ENCODE measurements at places on chromosomes 1 and 21. TPM values are rescaled to one million over a fixed set of nuclear protein-coding genes. Genes with fewer than 3 reads are reported as not detected.
A peak's percentile ranks its signal among the peaks of the same experiment; 100 is the strongest.

DNA sequence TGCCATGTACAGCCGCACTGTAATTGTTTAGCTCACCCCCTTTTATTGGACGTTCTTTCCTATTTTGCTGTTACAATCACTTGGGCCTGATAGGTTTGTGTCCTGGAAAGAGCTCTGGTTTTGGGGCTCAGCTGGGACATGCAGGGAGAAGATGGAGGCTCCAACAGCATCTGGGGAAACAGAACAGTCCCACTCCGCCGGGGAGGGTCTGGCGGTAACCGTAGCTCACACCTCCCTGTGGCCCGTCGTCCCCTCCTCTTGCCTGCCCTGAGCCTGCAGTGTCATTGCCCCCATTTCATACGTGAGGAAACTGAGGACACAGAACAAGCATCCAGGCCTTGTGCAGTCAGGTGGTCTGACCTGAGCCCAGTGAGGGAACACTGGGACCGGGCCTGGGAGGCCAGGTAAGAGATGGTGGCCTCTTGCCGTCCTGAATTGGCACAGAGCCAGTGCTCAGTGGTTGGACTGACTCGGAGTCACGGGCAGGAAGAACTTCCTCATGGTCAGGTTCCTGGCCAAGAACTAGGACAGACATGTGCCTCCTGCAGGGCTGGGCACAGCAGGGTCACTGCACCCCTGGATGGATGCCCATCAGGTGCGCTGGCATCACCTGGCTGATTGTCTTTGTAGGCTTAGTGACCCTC is 41.8 kb downstream of the S100B start:
- H3K4me3 ChIP-seq = no peak overlapping the region
- peaks cover 98% of the 10 kb centered on the region for H3K36me3 ChIP-seq
- DNase-seq = peak; percentile 44
- H3K27ac ChIP-seq = no peak overlapping the region

GRCh38 chr21:38240129-38240528 is 16.7 kb upstream of the KCNJ15 start:
- peaks cover 15% of the 10 kb centered on the region for H3K4me1 ChIP-seq
- H3K27me3 ChIP-seq = no peaks in the 10 kb centered on the region
- no peak overlapping the region for H3K4me3 ChIP-seq
- no peak for DNase-seq
- no peaks in the 10 kb centered on the region for H3K36me3 ChIP-seq

The GIPC2 gene
- total RNA-seq = 2.9 TPM

DNA sequence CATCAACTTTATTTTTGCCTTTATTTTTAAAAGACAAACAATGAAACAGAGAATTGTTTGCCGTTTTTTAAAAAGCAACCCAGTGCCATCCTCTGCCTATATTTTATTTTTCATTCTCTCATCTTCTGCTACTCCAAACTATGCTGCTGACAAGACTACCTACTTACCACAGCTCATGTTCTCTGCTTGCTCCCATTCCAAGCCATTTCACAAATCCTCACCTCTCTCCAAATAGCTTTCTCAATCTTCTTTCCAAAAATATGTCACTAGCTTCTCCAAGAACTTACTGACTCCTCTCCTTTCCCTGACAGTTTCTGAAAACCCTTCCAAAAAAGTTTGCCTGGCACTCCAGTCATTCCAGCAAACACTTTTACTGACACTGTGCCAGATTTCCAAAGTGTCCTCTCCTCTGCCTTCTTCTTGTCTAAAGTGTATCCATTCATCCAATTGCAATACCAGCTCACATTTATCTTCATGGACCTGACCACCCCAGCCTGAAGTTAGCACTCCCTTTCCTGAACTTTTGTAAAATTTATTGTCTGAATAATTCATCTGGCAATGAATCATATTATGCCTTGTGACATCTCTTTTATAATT is 766.5 kb upstream of the B3GALT2 start:
- no peak overlapping the region for H3K27ac ChIP-seq
- H3K4me3 ChIP-seq = no peak overlapping the region
- H3K36me3 ChIP-seq = no peaks in the 10 kb centered on the region

GRCh38 chr1:238119861-238120260 is 229.1 kb upstream of the ZP4 start:
- no peaks in the 10 kb centered on the region for H3K27me3 ChIP-seq
- H3K36me3 ChIP-seq = no peaks in the 10 kb centered on the region
- no peak overlapping the region for H3K4me3 ChIP-seq
- H3K27ac ChIP-seq = no peak overlapping the region

- H3K27me3 ChIP-seq = no peaks in the 10 kb centered on the region
- no peak for DNase-seq
- H3K4me3 ChIP-seq = no peak overlapping the region
- H3K27ac ChIP-seq = no peak overlapping the region
These were observed 55.5 kb upstream of the GALNT2 start for GRCh38 chr1:230011333-230012092.

DNA sequence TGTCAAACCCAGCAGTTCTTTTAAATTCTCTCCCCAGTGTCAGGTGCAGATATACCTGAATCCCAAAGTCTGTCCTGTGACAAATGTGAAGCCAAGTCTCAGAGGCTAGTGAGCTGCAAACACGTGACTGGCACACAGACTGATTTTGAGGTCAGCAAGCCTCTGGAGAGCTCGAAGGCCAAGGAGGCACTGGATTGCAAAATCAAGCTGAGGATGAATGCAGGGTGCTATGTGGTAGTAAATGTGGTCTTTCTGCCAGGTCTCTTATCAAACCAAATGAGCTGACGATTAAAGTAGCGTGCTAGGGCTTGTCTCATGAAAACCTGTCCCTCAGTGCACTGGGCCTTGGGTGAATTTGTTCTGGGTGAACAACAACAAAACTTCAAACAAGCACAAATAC is 20.6 kb downstream of the GPR3 start:
- no peak for DNase-seq
- H3K27ac ChIP-seq = no peak overlapping the region
- H3K4me3 ChIP-seq = no peak overlapping the region
- H3K36me3 ChIP-seq = peaks cover 99% of the 10 kb centered on the region
- peaks cover 24% of the 10 kb centered on the region for H3K4me1 ChIP-seq

GRCh38 chr1:11736746-11737639 is 1.1 kb downstream of the AGTRAP start:
- H3K4me1 ChIP-seq = peaks cover 70% of the 10 kb centered on the region
- H3K27me3 ChIP-seq = no peaks in the 10 kb centered on the region
- peak overlapping the region; percentile 91 for H3K27ac ChIP-seq

- no peaks in the 10 kb centered on the region for H3K4me1 ChIP-seq
- H3K27ac ChIP-seq = no peak overlapping the region
- no peak for DNase-seq
- no peaks in the 10 kb centered on the region for H3K36me3 ChIP-seq
- H3K27me3 ChIP-seq = no peaks in the 10 kb centered on the region
- no peak overlapping the region for H3K4me3 ChIP-seq
These were observed 106.7 kb upstream of the SLC5A9 start for GRCh38 chr1:48115835-48116234.

DNA sequence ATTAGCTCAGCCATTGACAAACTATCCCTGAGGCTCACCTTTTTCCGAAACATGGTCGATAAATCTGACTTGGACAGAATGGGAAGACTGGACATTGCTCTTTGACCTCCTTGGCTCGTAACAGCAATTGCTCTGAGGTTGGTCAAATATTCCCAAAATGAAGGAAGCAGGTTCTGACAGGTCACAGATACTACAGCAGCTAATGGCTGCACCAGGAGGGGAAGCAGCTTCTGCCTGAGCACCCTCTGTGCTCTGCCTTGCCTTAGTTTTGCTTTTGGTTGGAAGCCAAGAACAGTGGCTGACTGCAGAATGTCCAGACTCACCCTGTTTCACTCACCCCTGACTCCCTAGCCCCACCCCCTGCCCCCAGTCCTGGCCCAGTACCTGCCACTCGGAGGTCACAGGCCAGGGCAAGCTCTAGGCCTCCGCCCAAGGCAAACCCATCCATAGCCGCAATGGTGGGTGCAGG is 15.4 kb downstream of the ECHDC2 start:
- H3K27me3 ChIP-seq = no peaks in the 10 kb centered on the region
- no peak for DNase-seq
- H3K27ac ChIP-seq = no peak overlapping the region
- no peak overlapping the region for H3K4me3 ChIP-seq
- no peaks in the 10 kb centered on the region for H3K4me1 ChIP-seq
- peaks cover 19% of the 10 kb centered on the region for H3K36me3 ChIP-seq

- H3K27ac ChIP-seq = no peak overlapping the region
- no peak overlapping the region for H3K4me3 ChIP-seq
- no peak for DNase-seq
- H3K4me1 ChIP-seq = peaks cover 14% of the 10 kb centered on the region
- H3K36me3 ChIP-seq = no peaks in the 10 kb centered on the region
These were observed 77.0 kb upstream of the C1orf105 start for GRCh38 chr1:172343240-172344160.

The KRTAP20-4 gene
- not detected for total RNA-seq

- no peaks in the 10 kb centered on the region for H3K4me1 ChIP-seq
- no peaks in the 10 kb centered on the region for H3K36me3 ChIP-seq
- no peak for DNase-seq
- no peak overlapping the region for H3K4me3 ChIP-seq
These were observed 1.0 kb upstream of the TFF2 start for GRCh38 chr21:42351626-42352440.

The KRTAP22-1 gene
- total RNA-seq = not detected

- no peaks in the 10 kb centered on the region for H3K36me3 ChIP-seq
- peak overlapping the region; percentile 76 for H3K27ac ChIP-seq
- no peaks in the 10 kb centered on the region for H3K27me3 ChIP-seq
- peak; percentile 82 for DNase-seq
- peaks cover 14% of the 10 kb centered on the region for H3K4me1 ChIP-seq
- H3K4me3 ChIP-seq = no peak overlapping the region
These were observed 19.9 kb upstream of the EVI5 start for GRCh38 chr1:92804721-92805201.

GRCh38 chr1:1215080-1215676 is 1.2 kb upstream of the TNFRSF4 start:
- H3K4me3 ChIP-seq = no peak overlapping the region
- H3K27ac ChIP-seq = no peak overlapping the region
- no peak for DNase-seq

Measured in lower lobe of right lung (tissue), 2 donors.